Adrenal gland (tissue), 19 donors: ENCODE measurements at places on chromosomes 12 and 14. TPM values are rescaled to one million over a fixed set of nuclear protein-coding genes. Genes with fewer than 3 reads are reported as not detected.

GRCh38 chr14:95619785-95620417 lies 66.3 kb upstream of the TCL1B start:
- H3K36me3 ChIP-seq = no peaks in the 10 kb centered on the region
- no peaks in the 10 kb centered on the region for H3K4me1 ChIP-seq
- no peak for DNase-seq
- H3K27me3 ChIP-seq = no peaks in the 10 kb centered on the region
- H3K4me3 ChIP-seq = no peak overlapping the region
- H3K27ac ChIP-seq = no peak overlapping the region

- H3K27me3 ChIP-seq = no peaks in the 10 kb centered on the region
- H3K36me3 ChIP-seq = no peaks in the 10 kb centered on the region
- no peak overlapping the region for H3K27ac ChIP-seq
- DNase-seq = no peak
- H3K4me1 ChIP-seq = no peaks in the 10 kb centered on the region
- H3K4me3 ChIP-seq = no peak overlapping the region
Measured at GRCh38 chr14:98174041-98174440, 1098.0 kb downstream of the BCL11B start.

- H3K27me3 ChIP-seq = no peaks in the 10 kb centered on the region
- H3K4me1 ChIP-seq = no peaks in the 10 kb centered on the region
- DNase-seq = peak; percentile 16
- H3K4me3 ChIP-seq = no peak overlapping the region
- no peak overlapping the region for H3K27ac ChIP-seq
Measured at GRCh38 chr12:26212396-26212795, 17.0 kb downstream of the SSPN start.

- H3K27me3 ChIP-seq = no peaks in the 10 kb centered on the region
- H3K4me3 ChIP-seq = no peak overlapping the region
- H3K36me3 ChIP-seq = no peaks in the 10 kb centered on the region
- no peaks in the 10 kb centered on the region for H3K4me1 ChIP-seq
- DNase-seq = no peak
- no peak overlapping the region for H3K27ac ChIP-seq
Measured at GRCh38 chr14:22884738-22885523, 1.9 kb downstream of the REM2 start.

GRCh38 chr12:57623385-57623784 lies 9.6 kb downstream of the B4GALNT1 start:
- DNase-seq = no peak
- no peak overlapping the region for H3K4me3 ChIP-seq
- H3K4me1 ChIP-seq = peaks cover 22% of the 10 kb centered on the region
- no peaks in the 10 kb centered on the region for H3K36me3 ChIP-seq
- no peak overlapping the region for H3K27ac ChIP-seq

GRCh38 chr14:88463318-88463717 lies 77.9 kb downstream of the SPATA7 start:
- no peaks in the 10 kb centered on the region for H3K27me3 ChIP-seq
- H3K27ac ChIP-seq = no peak overlapping the region
- no peak overlapping the region for H3K4me3 ChIP-seq
- peaks cover 8% of the 10 kb centered on the region for H3K36me3 ChIP-seq

- no peaks in the 10 kb centered on the region for H3K36me3 ChIP-seq
- no peak for DNase-seq
- H3K4me3 ChIP-seq = no peak overlapping the region
- H3K4me1 ChIP-seq = no peaks in the 10 kb centered on the region
- H3K27me3 ChIP-seq = no peaks in the 10 kb centered on the region
Measured at GRCh38 chr12:66724616-66725015, 45.7 kb upstream of the GRIP1 start.

DNA sequence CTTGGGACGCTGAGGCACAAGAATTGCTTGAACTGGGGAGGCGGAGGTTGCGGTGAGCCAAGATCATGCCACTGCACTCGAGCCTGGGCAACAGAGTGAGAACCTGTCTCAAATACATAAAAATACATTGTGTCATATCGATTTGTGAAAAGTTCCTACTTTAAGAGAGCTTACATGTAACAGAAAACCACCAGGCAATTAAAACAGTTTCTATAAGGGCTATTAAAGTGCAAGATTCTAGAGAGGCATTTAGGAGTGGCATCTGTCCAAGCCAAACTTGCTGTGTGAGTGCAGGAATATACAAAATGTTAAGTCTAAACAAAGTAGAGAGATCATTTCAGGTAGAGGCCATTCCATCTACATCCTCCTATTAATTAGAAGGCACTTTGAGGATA lies 1.7 kb upstream of the NEK9 start:
- H3K27ac ChIP-seq = no peak overlapping the region
- H3K4me3 ChIP-seq = no peak overlapping the region

DNA sequence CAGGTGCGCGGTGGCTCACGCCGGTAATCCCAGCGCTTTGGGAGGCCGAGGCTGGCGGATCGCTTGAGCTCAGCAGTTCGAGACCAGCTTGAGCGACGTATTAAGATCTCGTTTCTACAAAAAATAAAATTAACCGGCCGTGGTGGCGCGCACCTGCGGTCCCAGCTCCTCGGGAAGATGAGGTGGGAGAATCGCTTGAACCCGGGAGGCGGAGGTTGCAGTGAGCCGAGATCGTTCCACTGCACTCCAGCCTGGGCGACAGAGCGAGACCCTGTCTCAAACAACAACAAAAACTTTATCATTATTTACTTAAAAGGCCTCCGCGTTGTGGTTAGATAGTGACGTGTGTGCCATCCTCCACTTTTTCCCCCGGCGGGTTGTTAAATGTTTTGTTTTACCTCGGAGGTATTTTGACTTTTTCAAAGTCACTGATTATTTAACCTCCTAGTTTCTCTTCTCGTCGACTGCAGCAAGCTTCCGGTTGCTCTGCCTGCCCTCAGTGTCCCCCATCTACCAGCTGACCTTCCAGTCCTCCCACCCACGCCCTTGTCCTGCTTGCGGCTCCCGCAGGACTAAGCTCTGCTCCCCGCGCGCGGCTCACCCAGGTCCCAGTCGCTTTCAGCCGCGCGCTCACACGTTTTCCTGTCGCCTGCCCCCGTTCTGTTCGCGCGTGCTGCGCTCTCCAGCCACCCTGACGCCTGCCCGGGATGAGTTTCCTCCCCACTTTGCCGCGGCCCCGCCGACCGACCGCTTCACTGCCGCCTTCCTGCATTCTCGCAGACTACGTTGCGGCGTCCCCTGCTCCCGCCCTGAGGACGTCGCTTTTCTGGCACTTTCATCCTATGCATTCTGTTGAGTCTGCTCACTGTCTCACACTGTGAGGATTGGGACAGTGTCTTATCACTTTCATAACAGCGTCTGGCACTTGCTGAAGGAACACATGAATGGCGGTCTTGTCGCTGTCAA lies 1.2 kb upstream of the SCAF11 start:
- H3K36me3 ChIP-seq = no peaks in the 10 kb centered on the region
- peak overlapping the region; percentile 98 for H3K27ac ChIP-seq
- H3K4me3 ChIP-seq = peak overlapping the region; percentile 73
- DNase-seq = peak; percentile 80

- no peaks in the 10 kb centered on the region for H3K27me3 ChIP-seq
- no peak for DNase-seq
- H3K27ac ChIP-seq = no peak overlapping the region
Measured at GRCh38 chr14:96217376-96217913, 12.8 kb downstream of the BDKRB2 start.

DNA sequence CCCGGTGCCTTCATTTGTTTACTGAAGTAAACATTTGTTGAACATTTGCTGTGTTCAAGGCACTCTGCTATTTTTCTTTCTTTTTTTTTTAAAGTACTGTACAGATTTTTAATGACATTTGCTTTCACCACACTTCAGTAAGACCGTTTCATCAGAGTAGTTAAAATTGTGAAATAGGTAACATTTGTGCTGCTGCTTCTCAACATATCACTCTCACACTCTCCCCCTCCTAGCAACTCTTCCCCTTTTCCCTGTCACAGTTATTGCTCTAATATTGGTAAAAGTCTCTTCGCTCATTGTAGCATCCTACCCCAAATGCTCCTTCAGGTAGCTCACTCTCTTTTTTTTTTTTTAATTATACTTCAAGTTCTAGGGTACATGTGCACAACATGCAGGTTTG lies 49.6 kb downstream of the SRGAP1 start:
- H3K27ac ChIP-seq = no peak overlapping the region
- H3K27me3 ChIP-seq = no peaks in the 10 kb centered on the region
- DNase-seq = no peak
- no peaks in the 10 kb centered on the region for H3K4me1 ChIP-seq

DNA sequence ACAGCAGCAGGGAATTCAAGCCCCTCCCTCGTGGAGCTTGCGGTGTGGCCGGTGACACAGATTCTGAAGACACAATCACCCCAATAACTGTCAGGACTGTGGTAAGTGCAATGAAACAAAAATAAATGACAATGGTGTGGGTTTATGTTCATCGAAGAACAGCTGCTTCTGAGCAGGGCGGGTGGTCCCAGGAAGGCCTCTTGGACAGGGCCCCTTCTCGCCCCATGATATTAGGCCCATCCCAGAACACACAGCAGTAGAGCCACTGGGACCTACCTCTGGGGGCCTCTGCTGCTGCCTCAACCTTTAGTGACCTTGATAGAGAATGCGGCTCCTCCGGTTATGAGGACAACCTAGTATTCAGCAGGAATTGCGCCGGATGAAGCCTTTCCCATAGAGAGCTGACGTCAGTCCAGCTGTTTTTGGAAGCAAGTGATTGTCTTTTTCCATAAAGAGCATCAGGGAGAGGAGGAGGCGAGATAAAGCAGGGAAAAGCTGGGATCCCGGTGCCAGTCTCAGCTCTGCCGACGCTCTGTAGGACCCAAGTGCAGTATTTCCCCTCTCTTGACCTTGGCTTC lies 84.1 kb upstream of the BCL11B start:
- H3K4me3 ChIP-seq = no peak overlapping the region
- DNase-seq = no peak
- no peaks in the 10 kb centered on the region for H3K27me3 ChIP-seq
- no peaks in the 10 kb centered on the region for H3K4me1 ChIP-seq
- no peaks in the 10 kb centered on the region for H3K36me3 ChIP-seq

GRCh38 chr12:22333713-22334409 lies 646 bp downstream of the ST8SIA1 start:
- peak overlapping the region; percentile 67 for H3K27ac ChIP-seq
- no peaks in the 10 kb centered on the region for H3K36me3 ChIP-seq
- peak overlapping the region; percentile 79 for H3K4me3 ChIP-seq
- no peaks in the 10 kb centered on the region for H3K4me1 ChIP-seq
- DNase-seq = peak; percentile 22

- no peak overlapping the region for H3K4me3 ChIP-seq
- no peaks in the 10 kb centered on the region for H3K27me3 ChIP-seq
- H3K4me1 ChIP-seq = peaks cover 15% of the 10 kb centered on the region
- no peak for DNase-seq
- H3K27ac ChIP-seq = no peak overlapping the region
Measured at GRCh38 chr12:106135075-106135474, 3.7 kb downstream of the NUAK1 start.

DNA sequence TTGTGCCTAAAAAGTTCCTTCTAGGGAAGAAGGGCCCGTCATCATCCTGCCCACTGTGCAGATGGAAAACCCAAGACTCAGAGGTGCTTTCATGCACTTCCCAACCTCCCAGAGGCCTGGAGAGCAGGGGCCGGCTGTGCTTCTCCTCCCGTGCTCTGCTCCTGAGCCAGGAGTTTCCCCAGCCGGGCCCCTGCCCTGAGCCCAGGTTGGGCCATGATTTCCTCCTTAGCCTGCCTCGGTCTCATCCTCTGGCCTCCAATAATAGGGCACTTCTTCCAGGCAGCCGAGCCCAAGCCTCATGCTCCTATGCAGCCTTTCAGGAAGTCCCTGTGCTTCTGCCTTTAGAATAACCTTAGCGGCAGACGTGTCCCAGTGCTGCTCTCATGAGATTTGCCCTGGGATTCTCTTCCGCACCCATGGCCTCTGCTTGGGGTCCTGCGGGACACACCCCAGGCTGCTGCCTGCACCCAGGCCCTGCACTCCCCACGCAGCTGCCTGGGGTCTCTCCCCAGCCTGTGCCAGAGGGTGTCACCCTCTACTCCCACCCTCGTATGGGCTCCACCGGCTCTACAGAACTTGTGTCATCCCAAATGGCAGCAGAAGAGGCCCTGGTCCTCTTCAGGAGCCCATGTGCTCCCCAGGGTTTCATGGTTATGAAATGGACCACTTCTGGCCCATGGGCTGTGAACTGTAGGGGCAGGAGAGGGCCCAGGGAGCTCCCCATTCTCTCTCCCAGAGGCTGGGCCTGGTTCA lies 359.3 kb downstream of the ADGRD1 start:
- H3K36me3 ChIP-seq = no peaks in the 10 kb centered on the region
- no peaks in the 10 kb centered on the region for H3K27me3 ChIP-seq
- no peak overlapping the region for H3K4me3 ChIP-seq
- no peaks in the 10 kb centered on the region for H3K4me1 ChIP-seq

DNA sequence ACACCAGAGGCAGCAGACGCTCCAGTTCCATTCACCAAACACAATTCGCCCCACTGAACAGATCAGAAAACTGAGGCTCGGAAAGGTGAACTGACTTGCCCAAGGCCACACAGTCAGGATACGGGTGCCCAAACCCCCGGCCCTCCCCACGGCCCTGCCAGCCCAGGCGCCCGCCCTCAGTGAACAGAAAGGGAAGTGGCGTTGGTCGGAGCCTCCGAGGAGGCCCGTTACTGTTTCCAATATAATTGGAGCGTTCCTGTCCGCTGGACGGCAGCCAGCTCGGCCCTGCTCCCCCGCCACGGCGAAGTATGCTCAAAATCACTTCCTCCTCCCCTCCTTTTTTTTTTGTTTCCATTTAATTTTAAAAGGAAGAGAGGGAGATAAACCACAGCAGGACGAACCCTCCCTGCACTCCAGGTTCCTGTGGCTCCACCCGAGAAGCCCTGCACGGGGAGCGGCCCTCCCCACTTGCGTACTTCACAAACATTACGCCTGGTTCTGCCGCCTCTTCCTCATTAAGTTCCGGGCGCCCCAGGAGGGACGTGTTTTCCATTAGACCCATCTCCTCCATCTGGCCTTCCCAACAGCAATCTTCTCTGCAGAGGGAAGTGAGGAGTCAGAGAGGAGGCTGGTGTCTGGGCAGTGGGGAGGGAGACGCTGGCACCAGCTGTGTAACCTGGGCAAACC lies 61.1 kb downstream of the NCOR2 start:
- no peak overlapping the region for H3K4me3 ChIP-seq
- H3K36me3 ChIP-seq = no peaks in the 10 kb centered on the region
- DNase-seq = peak; percentile 73
- peaks cover 35% of the 10 kb centered on the region for H3K4me1 ChIP-seq
- H3K27ac ChIP-seq = peak overlapping the region; percentile 68

DNA sequence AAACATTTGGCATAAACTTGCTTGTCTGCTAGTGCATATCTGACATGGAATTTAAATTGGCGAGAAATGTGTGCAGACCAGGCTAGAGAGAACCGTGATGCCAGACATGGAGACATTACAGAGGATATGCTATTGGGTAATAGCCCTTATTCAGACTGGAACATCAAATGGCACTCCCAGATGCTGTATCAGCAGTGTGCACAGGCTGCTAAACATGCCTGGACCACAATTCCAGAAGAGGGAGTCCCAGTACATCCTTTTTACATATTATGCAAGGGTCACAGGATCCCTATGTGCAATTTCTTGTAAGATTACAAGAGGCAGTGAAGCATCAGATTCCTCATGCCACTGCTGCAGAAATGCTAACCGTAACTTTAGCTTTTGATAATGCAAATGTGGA lies 354.5 kb upstream of the FOXG1 start:
- H3K4me3 ChIP-seq = no peak overlapping the region
- no peaks in the 10 kb centered on the region for H3K4me1 ChIP-seq
- H3K27ac ChIP-seq = no peak overlapping the region
- DNase-seq = no peak
- H3K36me3 ChIP-seq = no peaks in the 10 kb centered on the region

CACNA1C gene
- 2.4 TPM for total RNA-seq

MMP19 gene
- total RNA-seq = 0.89 TPM

LMO3 gene
- 13.6 TPM for total RNA-seq

SNRNP35 gene
- 16.9 TPM for total RNA-seq
